ENCODE measurements at places on chromosomes 2 and 18. TPM values are rescaled to one million over a fixed set of nuclear protein-coding genes. Genes with fewer than 3 reads are reported as not detected.

CIB4 gene
- total RNA-seq = not detected

GALNT14 gene
- total RNA-seq = 4.1 TPM

MGAT4A gene
- 0.38 TPM for total RNA-seq

TEX44 gene
- not detected for total RNA-seq

FHOD3 gene
- total RNA-seq = 0.73 TPM

GPC1 gene
- 149 TPM for total RNA-seq

CD28 gene
- not detected for total RNA-seq

TPO gene
- not detected for total RNA-seq

CABYR gene
- total RNA-seq = 3.9 TPM

SOX11 gene
- 71.7 TPM for total RNA-seq

CD207 gene
- total RNA-seq = not detected

POTEC gene
- total RNA-seq = not detected

STON1 gene
- total RNA-seq = 38.0 TPM

HOXD9 gene
- total RNA-seq = not detected

LYPD6 gene
- 2.1 TPM for total RNA-seq
